ENCODE measurements at places on chromosomes 11 and 22.

DNA sequence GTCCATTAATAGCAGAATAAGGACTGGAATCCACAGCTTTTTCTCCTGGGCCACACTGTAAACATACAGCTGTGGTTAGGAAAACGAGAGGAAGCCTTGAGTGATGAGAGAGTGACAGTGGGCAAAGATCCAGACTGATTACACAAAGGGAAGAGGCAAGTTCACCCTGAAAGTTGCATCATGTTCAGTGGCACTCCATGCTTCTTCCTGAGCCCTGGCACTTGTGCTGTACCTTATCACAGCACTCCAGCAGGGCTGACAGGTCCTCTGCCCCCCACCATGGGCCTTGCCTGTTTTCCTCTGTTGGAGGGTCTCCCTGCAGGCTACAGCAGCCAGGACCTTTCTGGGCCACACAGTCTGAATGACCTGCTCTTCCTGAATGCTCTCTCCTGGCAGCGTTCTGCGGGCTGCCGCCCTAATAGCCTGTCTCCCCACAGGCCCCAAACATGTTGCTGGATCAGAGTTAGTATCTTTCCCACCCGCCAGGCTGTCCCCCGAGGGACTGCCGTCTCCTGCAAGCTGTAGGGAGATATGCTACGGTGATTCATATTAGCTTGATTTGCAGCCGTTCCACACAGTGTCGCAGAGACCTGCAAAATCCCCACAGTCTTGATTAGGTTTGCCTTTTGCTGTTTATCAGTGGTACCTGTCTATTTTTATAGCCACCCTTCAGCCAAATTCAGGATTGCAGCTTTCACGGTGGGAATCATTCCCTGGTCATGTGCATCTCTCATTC is 60.2 kb downstream of the NTM start:
- DNase-seq = peak; percentile 41

DNA sequence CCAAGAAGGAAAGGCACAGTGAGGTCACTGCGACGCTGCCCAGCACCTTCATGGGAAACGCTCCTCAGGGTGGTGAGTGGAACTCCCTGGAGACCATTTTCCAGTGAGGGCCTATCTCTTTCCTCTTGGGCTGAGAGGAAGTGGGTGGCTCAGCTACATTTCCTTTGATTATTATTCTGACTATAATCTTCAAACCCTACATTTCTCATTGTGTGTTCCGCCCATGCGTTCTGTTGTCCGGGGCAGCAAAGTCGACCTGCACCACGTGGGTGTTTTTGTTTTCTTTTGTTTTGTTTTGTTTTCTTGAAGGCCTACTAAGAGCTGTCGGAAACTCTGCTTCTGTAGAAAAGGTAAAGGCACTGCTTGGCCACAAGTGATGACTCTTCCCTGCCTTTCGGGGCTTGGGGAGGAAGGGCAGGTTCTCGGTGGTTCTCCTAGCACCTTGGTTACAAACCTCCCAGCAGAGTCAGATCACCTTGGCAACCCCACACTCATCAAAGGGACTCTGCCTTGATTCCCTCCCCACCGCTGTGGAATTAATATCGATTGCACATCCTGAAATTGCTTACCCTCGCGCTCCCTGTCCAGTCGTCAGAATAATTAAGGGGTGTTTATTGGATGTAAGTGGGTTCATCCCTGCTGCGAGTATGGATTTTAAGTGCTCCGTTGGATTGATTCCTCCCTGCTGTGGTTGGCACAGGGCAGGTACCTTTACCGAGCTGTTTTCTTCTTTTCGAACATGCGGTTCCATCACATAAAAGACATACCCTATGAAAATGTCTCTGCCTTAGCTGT is 7.3 kb downstream of the PARVB start:
- DNase-seq = no peak

- peak; percentile 98 for DNase-seq
Observed at GRCh38 chr11:69638941-69639681, 1.8 kb upstream of the CCND1 start.

- DNase-seq = peak; percentile 21
Observed at GRCh38 chr11:11416917-11417316, 63.9 kb upstream of the CSNK2A3 start.

GRCh38 chr11:2772544-2773031 is 72.8 kb upstream of the KCNQ1OT1 start:
- peak; percentile 92 for DNase-seq

GRCh38 chr22:50739279-50739691 is 1.3 kb downstream of the ACR start:
- no peak for DNase-seq

- no peak for DNase-seq
Observed at GRCh38 chr22:47692811-47693210, 930.4 kb downstream of the TBC1D22A start.

GRCh38 chr11:102920118-102920684 is 35.3 kb downstream of the MMP13 start:
- no peak for DNase-seq

- DNase-seq = no peak
Observed at GRCh38 chr11:122319691-122320620, 203.9 kb upstream of the BLID start.

- DNase-seq = no peak
Observed at GRCh38 chr11:73804712-73805111, 17.0 kb downstream of the MRPL48 start.

DNA sequence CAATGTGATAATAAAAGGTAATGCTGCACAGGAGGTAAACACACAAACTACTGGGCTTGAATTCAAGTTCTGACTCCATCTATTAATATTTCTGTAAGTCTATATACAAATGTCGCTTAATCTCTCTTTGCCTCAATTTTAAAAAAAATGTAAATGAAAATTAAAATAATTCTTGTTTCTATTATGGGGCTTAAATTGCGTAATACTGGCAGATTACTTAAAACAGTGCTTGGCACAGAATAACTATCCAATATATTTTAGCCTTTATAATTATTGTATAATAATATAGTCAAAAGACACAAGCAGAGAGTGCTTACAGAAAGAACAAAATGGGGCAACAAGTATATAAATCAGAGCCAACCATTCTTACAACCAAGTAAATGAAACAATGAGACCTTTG is 489.1 kb downstream of the CNTN5 start:
- DNase-seq = no peak

DNA sequence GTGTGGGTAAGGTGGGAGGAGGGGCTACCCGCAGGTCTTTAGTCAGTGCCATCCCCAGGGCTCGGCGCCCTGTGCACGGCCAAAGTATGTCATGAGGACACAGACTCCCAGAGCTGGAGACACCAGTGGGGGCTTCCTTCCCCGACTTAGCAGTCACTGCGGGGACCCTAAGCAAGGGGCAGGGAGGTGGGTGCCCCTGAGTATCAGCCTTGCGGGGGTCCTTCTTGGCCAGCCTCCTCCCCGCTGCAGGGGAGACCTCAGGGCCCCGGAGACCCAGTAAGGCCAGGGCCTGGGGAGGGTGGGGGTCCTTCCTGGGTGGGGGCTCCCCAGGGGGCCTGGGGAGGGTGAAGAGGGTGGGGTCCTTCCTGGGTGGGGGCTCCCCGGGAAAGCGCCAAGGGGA is 673.8 kb downstream of the BRD1 start:
- no peak for DNase-seq

DNA sequence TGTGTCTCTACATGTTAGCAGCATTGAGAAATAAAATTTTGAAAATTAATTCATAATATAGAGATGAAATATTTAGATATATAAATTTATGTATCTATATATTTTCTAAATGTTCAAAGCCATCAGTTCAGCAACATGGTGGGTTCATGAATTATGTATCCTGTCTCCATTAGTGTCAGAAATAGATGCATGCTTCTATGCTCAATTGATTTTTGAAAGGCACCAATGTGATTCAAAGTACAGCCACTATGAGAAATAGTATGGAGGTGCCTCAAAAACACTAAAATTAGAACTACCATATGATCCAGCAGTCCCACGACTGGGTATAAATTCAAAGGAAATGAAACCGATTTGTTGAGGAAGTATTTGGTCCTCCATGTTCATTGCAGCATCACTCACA is 128.6 kb upstream of the SYN3 start:
- DNase-seq = no peak

DNA sequence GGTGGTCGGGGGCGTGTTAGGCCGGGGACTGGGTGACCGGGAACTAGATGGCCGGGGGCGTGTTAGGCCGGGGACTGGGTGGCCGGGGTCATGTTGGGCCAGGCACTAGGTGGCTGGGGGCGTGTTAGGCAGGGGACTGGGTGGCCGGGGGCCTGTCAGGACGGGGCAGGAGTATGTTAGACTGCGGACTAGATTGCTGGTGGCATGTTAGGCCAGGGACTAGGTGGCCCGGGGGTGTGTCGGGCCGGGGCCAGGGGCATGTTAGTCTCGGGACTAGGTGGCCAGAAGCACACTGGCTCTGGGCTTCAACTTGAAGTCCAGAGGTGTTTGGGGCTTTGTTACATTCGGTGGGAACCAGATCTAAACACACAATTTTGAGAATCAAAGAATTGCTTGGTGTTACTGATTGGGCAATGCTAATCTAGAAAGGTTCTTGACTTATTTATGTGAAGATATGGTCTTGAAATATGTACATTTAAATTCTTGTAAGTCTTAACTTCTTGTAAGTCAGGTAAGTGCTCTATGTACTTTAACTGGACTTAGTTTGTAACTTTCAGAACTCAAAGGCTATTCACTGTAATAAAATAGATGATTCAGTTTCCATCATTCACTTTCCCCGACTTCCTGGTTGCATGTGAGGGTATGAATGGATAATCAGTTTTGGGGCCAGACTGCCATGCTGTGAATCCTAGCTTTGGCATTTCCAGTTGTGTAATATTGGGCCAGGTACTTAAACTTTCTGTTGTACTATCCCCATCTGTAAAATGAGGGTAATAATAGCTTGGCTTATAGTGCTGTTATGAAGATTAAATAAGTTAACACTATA is 1.1 kb downstream of the EXT2 start:
- peak; percentile 25 for DNase-seq

DNA sequence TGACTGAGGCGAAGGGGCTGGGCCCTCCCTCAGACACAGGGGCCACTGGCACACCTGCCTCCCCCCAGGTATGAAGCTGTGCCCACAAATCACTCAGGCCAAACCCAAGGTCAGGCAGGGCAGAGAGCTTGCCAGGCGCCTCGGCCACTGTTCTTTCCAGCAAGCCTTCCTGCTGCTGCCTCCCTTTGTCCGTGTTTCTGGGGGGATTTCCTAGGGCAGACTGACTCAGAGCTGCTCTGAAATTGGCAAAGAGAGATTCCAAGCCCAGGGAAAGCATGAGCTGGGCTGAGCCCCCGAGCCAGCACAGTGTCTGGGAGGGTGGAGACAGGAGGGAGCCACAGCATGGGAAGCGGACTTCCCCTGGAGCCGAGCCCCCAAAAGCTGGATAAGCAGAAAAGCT is 33.2 kb downstream of the PPP2R1B start:
- DNase-seq = no peak

DNA sequence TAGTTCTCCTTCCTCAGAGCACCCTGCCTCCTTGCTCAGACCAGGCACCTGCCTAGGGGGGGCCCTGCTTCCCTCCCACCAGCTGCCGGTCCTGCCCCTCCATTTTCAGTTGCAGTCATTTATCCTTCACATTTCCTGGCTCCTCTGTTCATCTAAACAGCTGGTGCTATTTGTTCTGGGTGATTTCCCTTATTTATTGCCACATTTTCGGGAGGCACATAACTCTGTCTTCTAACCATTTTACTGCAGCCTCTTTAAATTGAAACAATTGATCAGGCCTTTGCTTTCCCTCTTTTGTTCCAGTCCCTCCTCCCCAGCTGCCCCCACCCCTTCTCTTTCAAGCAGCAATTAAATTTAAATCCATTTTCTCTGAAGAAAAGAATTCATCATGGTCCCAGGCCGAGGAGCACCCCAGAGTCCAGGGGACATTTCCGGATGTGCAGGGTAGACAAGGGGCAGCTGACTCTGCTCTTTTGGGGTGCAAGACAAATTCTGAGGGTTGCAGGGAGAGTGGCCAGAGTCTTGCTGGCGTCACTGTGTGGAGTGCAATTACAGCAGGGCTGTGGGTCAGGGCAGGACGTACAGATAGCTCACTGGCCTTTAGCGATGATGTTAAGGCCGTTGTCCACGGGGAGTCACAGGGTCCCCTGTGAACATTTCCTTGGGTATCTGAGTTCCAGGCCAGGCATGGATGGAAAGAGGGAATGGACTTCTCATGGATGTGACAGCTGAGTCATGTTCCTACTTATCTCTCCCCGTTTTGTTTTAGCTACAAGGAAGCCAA is 476.4 kb downstream of the TBC1D22A start:
- no peak for DNase-seq

GRCh38 chr11:66267039-66267378 is 1.4 kb upstream of the RAB1B start:
- DNase-seq = no peak

- DNase-seq = no peak
Observed at GRCh38 chr11:99571094-99571493, 550.3 kb downstream of the CNTN5 start.

DNA sequence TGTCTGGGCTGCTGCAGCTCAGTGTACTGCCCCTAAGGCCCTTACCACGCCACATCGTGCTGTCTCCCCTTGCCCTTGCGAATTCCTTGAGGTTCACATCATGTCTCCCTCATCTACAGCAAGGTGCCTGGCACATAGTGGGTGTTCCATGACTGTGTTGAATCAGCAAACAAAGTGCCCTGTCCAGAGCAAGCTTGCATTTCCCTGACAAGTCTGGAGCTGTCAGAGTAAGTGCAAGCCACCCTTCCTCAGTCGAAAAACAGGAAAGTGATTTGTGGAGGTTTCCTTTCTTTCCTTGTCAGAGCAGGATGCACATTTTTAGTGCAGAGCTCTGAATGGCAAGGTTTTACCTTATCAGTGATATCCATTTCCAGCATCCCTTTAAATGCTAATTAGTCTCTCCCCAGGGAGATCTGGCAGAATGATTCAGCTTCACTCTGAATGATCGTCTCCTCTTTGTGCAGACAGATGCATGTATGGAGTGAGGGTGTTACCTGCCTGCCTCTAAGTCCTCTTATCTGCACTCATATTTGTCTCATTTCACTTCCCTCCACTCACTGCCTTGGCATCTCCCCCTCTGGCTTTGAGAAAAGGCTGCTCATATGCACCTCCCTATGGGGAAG is 331.2 kb downstream of the TMEM135 start:
- no peak for DNase-seq

DNA sequence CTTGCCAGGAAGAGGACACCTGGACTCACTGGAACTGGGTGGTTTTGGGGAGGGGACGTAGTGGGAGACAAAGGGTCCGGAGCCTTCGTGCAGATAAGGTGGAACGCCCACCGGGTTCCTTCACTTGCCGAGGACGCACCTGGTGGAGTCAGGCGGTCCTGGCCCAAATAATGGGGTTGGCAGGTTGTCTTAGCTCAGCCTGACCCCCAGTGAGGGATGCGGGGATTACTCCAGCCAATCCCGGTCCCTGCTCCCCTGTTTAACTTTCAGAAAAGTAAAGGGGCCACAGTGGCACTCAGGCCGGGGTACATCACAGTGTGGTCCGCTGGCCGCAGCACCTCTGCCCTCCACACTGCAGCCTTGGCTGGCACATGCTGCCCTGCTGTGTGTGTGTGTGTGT is 18.0 kb downstream of the A4GALT start:
- no peak for DNase-seq

DNA sequence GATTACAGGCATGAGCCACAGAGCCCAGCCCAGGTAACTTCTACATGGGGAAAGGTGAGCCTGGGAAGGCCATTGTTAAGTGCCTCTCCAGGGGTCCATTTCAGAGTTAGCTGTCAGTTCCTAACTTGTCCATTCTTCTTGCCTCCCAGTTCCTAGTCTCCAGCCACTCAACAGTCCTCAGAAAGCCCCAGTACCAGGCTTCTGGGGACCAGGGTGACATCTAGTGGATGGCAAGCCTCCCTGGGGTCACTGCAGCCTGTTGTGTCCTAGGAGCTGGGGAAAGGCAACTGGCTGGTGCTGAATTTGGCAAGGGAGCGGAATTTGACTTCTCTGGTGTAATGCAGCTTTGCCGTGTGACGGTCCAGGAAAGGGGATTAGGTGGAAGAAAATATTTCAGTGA is 2.1 kb downstream of the LGALS12 start:
- DNase-seq = peak; percentile 69

GRCh38 chr22:29397791-29398190 is 9.4 kb upstream of the AP1B1 start:
- no peak for DNase-seq

Measured in SW480 (cell line).